ENCODE measurements at places on chromosomes 1 and 21.

GRCh38 chr1:247330548-247331171 lies 1.0 kb downstream of the ZNF496 start:
- no peak for DNase-seq

GRCh38 chr1:108208724-108209446 lies 8.7 kb upstream of the SLC25A24 start:
- no peak for DNase-seq

- DNase-seq, result no peak
Measured at GRCh38 chr1:160128636-160129035, 13.1 kb downstream of the ATP1A2 start.

GRCh38 chr21:39381009-39381408 lies 32.1 kb upstream of the HMGN1 start:
- DNase-seq, result no peak

DNA sequence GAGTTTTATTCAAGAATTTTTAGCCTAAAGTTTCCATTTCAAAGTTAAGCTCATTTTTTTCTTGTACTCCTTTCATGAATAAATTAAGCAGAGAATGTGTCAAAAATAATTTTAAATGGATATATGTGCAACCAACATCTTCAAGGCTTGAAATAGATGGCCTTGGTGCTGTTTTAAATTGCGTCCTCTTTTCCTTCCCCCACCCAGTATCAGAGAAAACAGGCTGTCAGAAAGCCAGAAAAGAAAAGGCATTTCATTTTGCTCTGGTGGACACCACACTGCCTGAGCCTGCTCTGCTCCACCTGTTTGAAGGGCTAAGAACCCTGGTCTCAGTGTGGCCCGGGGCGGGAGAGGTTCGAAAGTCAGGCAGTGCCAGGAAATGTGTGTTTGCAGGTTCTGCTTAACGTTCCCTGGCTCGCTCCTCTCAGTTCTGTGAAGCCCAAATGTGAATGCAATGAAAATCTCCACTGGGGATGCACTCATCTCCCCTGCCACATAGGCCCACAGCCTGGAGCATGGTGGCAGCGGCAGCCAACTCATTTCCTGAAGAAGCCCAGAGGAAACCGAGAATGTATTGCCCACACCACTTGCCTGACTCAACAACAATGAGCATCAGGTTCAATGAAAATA lies 134.4 kb downstream of the SDCCAG8 start:
- DNase-seq, result peak; percentile 22

DNA sequence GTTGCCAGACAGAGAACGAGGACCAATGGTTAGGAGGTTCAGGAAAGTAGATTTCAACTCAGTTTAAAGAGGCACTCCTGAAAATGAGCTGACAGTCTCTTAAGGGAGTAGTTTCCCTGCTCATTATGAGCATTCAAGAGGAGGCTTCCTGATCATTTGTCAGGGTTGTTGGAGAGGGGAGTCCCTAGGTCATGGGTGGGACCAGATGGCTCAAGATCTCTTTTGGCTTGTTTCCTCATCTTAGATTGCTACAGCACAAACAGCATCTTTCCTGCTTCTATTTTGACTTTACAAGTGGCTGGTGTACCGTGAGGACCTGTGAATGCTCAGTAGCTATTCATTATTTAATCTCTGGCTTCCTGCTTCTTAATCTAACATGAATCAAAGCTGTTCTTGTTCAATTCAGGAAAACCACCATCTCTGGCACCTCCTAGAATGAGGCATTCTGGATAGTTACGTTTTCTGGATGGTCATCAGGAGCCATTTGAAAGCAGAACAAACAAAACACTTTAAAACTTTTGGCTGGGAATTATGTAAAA lies 47.6 kb downstream of the PEX14 start:
- no peak for DNase-seq

GRCh38 chr1:67323087-67323486 lies 15.4 kb downstream of the IL12RB2 start:
- DNase-seq, result no peak

GRCh38 chr1:196933531-196934189 lies 9.9 kb upstream of the CFHR2 start:
- no peak for DNase-seq

GRCh38 chr1:220367833-220368232 lies 95.6 kb upstream of the RAB3GAP2 start:
- no peak for DNase-seq

DNA sequence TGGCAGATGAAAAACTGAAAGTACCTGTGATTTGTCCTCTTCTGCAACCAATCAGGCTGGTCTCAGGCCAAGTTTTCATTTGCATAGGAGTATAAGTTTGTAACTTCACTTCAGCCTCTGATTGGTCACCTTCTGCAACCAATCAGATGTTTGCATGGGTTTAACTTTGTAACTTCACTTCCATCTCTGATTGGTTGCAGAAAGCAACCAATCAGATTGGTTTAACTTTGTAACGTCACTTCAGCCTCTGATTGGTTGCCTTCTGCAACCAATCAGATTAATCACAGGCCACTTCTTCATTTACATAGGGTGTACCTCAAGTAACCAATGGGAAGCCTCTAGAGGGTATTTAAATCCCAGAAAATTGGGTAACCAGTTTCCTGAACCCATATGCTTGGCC lies 18.9 kb upstream of the TUT4 start:
- peak; percentile 54 for DNase-seq

- peak; percentile 50 for DNase-seq
Measured at GRCh38 chr1:84164567-84165021, 20.5 kb downstream of the PRKACB start.

GRCh38 chr1:229028987-229029878 lies 241.7 kb upstream of the RAB4A start:
- peak; percentile 37 for DNase-seq

GRCh38 chr1:113178106-113178505 lies 105.1 kb downstream of the LRIG2 start:
- DNase-seq, result no peak

GRCh38 chr1:167305706-167306277 lies 85.1 kb downstream of the POU2F1 start:
- no peak for DNase-seq

DNA sequence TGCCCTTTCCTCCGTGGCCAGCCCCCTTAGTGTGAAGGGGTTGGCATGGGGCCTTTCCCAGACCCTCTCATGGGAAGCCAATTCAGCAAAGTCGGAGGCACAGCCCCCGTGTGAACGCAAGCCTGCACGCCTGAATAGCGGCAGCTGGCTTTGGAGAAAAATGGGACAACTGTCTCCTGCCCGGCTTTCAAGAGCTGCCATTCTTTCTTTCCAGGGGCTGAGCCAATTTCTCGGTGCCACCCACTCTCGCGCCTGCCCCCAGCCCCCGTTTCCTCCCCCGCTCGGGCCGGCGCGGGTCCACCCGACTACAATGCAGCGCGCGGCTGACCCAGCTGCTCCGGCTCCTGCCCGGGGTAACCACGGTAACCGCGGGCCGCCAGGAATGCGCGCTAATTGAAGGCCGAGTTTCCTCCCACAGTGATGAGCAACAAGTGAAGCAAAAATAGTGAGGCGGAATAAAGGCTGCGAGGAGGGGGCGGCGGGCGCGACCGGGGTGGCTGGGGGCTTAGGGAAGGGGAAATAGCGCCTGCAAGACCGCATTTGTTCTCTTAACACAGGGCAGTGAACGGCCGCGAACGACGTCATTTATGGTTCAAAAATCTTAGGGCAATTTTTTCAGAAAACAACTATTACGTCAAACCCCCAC lies 27.8 kb downstream of the ILDR2 start:
- peak; percentile 45 for DNase-seq

GRCh38 chr1:95002164-95002539 lies 70.6 kb downstream of the ALG14 start:
- DNase-seq, result no peak

- DNase-seq, result no peak
Measured at GRCh38 chr1:16204634-16205333, 7.7 kb downstream of the ARHGEF19 start.

DNA sequence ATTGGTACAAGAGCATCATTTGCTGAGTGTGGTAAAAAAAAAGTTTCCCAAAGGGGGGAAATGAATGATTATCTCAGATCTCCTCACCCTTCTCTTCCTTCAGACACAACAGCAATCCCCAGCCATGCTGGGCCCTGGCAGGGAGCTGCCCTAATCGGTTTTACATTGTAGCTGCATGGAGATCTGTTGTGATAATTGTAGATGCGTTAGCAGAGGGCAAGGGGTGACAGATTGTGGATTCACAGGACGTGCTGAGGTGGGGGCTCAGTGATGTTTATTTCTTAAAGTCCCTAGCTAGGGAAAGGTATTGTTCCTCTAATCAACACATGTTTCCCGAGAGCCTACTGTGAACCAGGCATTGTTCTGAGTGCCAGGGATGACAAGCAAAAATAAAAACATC lies 304.1 kb downstream of the PBX1 start:
- no peak for DNase-seq

All from cardiac fibroblast (primary cell).